A549 treated with RU486 at 1 μM for 4 hours (cell line): ENCODE measurements at places on chromosomes 4 and X. TPM values are rescaled to one million over a fixed set of nuclear protein-coding genes. Genes with fewer than 3 reads are reported as not detected.

The SPARCL1 gene
- not detected in 5 replicates for total RNA-seq

The GAGE12F gene
- total RNA-seq, result not detected in 5 replicates

The UBA1 gene
- total RNA-seq, result 152 to 193 TPM (median 190 TPM) in 5 replicates

The PCDH10 gene
- 0.09 to 0.23 TPM (median 0.14 TPM) in 5 replicates for total RNA-seq

The GAGE12J gene
- total RNA-seq, result not detected in 5 replicates

The SPIN4 gene
- total RNA-seq, result 2.3 to 6.3 TPM (median 5.2 TPM) in 5 replicates

The PIGA gene
- total RNA-seq, result 7.3 to 9.7 TPM (median 8.3 TPM) in 5 replicates

The PRR32 gene
- total RNA-seq, result not detected in 5 replicates

The SASH3 gene
- not detected in 5 replicates for total RNA-seq

The NXF2 gene
- not detected in 5 replicates for total RNA-seq

The ATP2B3 gene
- total RNA-seq, result 0.06 to 0.15 TPM (median 0.10 TPM) in 4 of 5 replicates, not detected in the other

The HSFX2 gene
- total RNA-seq, result 0.13 to 0.55 TPM in 2 of 5 replicates, not detected in the others

The ATP1B4 gene
- not detected in 5 replicates for total RNA-seq

The PNPLA4 gene
- total RNA-seq, result 10.4 to 15.6 TPM (median 11.6 TPM) in 5 replicates

The HTR2C gene
- not detected in 5 replicates for total RNA-seq

The RXFP1 gene
- total RNA-seq, result not detected in 5 replicates

The LIMCH1 gene
- total RNA-seq, result 32.2 to 46.0 TPM (median 41.4 TPM) in 5 replicates

The FAM149A gene
- total RNA-seq, result 1.5 to 2.2 TPM (median 1.7 TPM) in 5 replicates

The CTAG1B gene
- total RNA-seq, result not detected in 5 replicates

The SYTL5 gene
- 0.28 to 0.42 TPM (median 0.37 TPM) in 5 replicates for total RNA-seq

The P2RY4 gene
- total RNA-seq, result 0.06 TPM in 1 of 5 replicates, not detected in the others

The RNF212 gene
- total RNA-seq, result 1.8 to 4.3 TPM (median 2.7 TPM) in 5 replicates

The GYPB gene
- total RNA-seq, result not detected in 5 replicates

The CTAG2 gene
- total RNA-seq, result not detected in 5 replicates

The GPR119 gene
- total RNA-seq, result not detected in 5 replicates

The LCORL gene
- 3.4 to 5.5 TPM (median 4.9 TPM) in 5 replicates for total RNA-seq

The CLNK gene
- not detected in 5 replicates for total RNA-seq

The NAA15 gene
- total RNA-seq, result 18.1 to 37.3 TPM (median 26.9 TPM) in 5 replicates

The SPANXA1 gene
- total RNA-seq, result 0.22 TPM in 1 of 5 replicates, not detected in the others

The DUSP9 gene
- total RNA-seq, result 0.89 to 2.1 TPM (median 1.4 TPM) in 5 replicates

The CENPVL2 gene
- total RNA-seq, result not detected in 5 replicates

The DAPP1 gene
- total RNA-seq, result not detected in 5 replicates

The OTC gene
- total RNA-seq, result not detected in 5 replicates

The GAGE12E gene
- total RNA-seq, result not detected in 5 replicates
